H9 (cell line): ENCODE measurements at places on chromosomes 6 and 20. TPM values are rescaled to one million over a fixed set of nuclear protein-coding genes. Genes with fewer than 3 reads are reported as not detected.

Gene TMEM217
- total RNA-seq, result 1.1 and 1.4 TPM in 2 replicates

Gene NRM
- total RNA-seq, result 34.9 and 36.5 TPM in 2 replicates

Gene SLC2A4RG
- 37.9 and 43.9 TPM in 2 replicates for total RNA-seq

Gene COL21A1
- 1.4 and 1.8 TPM in 2 replicates for total RNA-seq

Gene ZBTB9
- total RNA-seq, result 48.1 and 53.1 TPM in 2 replicates
